Activated CD8-positive, alpha-beta memory T cell treated with anti-CD3 and anti-CD28 coated beads for 48 hours (primary cell): ENCODE measurements at places on chromosomes 7 and 10.

DNA sequence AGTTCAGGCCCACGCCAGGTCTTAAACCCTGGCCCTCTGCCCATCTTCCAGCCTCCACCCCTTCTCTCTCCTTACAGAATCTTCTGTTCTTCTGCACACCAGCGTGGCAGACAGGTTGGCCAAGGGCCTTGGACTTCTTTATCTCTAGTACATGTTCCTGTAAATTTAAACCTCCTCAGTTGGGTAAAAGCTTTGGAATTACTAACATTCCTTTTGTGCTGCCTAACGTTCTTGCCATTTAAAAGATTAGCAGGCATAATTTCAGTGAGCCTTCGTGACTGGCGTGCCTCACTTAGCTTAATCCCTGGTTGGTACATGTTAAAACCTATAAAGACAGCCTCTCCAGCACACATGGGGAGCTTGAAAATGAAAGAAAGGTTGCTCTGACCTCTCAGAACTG, 192.2 kb downstream of the CUX1 start:
- no peak for DNase-seq

DNA sequence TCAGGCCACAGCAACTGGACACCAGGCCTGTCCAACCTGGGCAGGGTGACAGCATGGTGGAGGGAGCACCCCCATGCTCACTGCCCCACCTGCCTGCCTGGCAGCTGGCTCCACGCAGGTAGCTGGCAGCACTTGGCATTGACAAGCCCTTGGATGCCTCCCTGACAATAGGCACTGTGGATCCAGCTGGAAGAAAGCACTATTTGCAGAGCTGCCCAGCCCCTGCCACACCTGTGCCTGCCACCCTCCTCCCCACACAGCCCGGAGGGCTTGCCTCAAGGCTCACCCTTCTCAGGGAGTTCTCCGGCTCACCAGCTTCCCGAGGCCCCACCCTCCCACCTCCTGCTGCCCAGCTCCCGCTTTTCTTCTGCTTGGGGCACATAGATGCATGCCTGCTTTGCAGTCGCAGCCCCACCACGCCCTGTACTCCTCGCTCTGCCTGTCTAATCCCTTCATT, 160.1 kb downstream of the NEURL1 start:
- no peak for DNase-seq

DNA sequence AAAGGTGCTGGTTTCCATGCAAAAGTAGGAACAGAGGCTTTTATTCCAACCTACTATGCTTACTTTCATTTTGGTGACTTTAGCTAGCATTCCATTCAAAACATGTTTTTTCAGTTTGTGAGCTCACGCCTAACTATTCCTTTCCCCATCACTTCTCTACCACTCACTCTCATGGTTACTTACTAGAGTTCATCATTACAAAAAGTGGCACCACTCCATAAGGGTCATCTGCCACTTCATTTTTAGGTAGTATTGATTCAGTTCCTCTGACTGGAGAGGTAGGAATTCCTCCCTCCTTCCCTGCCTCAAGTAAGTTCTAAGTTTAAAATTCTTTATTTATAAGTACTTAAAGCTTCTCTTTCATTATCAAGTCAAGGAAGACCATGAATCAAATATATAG, 543.1 kb downstream of the HTR7 start:
- no peak for DNase-seq

DNA sequence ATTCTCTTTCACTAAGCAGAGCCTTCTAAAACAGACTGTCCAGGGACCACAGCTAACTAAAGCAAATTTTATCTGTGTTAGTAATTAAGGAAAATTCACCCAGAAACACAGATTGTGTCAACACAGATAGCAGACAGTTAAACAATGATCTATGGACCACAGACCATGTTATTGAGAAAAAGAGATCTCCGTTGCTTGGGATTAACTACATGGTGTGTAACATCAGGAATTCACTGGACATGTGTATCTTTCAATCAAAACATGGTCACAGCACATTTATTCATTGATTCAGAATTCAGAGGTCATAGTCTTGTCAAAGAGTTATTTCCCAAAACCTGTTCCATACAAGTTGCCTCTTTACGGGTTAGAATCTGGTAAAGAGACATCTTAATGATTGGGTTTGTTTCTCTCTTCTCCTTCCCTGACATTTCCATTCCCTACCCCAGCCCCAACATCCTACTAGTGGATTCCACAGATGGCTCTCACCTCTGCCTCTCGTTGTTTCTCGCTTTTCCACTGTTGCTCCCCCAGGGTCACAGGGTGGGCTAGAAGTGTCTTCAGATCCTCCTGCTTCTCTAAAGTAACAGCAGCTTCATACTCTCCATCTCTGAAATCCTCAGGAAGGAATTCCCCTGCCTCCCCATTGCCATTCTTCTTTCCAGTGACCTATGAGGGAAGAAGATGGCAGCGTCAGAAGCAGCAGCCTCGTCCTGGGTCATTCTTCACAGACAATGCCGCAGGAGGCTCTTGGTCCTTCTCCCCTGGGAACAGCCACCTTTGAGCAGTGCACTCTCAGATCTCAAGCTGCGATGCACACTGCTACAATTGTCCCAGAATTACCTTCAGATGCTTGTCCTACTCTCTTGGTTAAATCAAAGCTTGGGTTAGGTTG, 958 bp downstream of the ANKRD1 start:
- no peak for DNase-seq

DNA sequence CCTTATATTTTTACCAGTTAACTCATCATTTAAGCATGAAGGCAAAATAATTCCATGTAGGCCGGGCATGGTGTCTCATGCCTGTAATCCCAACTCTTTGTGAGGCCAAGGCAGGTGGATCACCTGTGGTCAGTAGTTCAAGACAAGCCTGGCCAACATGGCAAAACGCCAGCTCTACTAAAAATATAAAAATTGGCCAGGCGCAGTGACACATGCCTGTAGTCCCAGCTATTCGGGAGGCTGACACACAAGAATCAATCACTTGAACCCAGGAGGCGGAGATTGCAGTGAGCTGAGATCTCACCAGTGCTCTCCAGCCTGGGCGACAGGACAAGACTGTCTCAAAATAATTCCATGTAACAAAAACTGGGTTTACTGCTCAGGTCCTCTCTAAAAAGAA, 18.3 kb downstream of the HNRNPA2B1 start:
- no peak for DNase-seq

- DNase-seq, result no peak
Observed at GRCh38 chr10:22341190-22341925, 3.9 kb upstream of the SPAG6 start.

DNA sequence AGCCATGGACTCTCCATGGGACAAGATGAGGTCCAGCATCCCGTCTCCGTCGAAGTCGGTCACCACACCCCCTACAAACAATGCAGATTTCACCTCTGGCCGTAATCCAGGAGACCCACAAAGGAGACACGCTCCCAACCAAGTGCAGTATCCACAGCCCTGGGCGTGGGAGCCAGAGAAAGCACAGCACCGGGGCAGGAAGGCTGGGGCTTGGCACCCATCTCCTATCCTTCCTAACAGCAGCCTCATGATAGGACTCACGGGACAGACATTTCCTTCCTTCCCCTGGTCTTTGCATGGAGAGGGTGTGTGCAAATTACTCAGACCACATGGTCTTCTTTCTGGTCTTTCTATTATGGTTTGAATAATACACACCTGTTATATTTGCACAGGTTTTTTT, 46.3 kb downstream of the GOLGA7B start:
- DNase-seq, result no peak

DNA sequence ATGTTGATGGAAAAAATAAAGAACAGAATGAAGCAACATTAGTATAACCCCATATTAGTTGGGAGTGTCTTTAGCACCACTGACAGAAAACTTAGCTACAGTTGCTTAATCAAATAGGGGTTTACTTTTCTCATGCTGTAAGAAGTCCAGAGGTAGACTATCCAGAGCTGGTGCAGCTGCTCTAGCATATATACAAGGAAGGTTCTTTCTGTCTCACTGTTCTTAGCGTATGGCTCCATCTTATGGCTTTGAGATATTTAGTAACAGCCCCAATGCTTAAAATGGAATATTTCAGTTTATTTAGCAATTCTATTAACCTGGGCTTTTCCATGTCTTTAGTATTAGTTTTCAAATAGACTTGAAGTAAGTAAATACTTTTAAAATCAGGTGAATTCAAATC, 15.2 kb upstream of the WNT2 start:
- no peak for DNase-seq
